ENCODE measurements at places on chromosomes 1 and 21.

- peak; percentile 31 for DNase-seq
These were observed 163.2 kb downstream of the ZBTB18 start for GRCh38 chr1:244214009-244214967.

- DNase-seq: no peak
These were observed 4.1 kb upstream of the REG4 start for GRCh38 chr1:119815361-119815760.

DNA sequence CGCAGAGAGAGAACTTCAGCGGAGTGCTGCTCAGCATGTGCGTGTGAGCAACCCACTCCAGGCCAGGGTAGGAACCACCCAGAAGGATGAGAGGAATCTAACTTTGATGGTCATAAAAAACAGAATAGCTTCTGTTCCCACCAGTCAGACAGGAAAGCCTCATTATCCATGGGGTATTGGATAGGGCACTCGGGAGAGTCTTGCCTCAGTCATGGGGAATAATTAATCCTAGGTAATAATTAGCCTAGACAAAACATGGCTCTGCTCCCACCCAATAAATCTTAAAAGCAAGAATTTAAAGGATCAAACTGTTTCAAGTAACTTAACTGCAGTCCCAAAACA lies 35.3 kb downstream of the LDLRAD1 start:
- DNase-seq: no peak

DNA sequence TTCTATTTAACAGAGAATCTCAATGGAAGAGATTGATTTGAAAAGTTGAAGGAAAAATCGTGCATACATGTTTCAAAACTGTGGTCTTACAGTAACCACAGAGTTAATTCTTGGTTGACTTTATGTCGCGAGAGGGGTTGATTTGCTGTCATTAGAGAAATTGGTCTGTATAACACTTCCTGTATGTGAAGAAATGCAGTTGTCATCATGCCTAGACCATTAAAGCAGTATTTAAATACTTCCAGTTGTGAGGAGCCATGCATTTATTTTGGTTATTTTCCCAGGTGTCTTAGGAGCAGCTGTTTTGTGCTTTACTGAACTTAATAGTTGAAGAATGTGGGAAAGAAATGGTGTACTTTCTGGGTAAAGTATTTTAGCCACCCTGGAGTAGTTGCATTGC lies 76.2 kb downstream of the NFIA start:
- no peak for DNase-seq

DNA sequence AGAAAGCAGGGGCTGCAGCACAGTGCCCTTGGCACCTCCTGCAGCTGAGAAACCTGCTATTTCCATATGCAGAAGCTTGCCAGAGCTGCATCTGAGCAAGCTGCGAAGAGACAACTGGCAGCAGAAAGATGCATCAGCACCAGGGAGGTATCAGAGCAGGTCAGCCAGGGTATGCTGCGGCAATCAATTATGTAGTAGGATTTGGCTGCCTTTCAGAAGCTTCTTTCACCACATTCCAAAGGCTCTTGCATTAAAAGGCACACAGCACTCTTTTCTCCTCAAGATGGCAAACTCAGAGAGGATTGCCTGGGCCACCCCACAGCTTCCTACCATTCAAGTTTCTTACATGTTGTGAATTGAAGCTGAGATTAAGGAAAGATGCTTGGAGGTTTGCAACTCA lies 47.6 kb upstream of the RAP1A start:
- no peak for DNase-seq

DNA sequence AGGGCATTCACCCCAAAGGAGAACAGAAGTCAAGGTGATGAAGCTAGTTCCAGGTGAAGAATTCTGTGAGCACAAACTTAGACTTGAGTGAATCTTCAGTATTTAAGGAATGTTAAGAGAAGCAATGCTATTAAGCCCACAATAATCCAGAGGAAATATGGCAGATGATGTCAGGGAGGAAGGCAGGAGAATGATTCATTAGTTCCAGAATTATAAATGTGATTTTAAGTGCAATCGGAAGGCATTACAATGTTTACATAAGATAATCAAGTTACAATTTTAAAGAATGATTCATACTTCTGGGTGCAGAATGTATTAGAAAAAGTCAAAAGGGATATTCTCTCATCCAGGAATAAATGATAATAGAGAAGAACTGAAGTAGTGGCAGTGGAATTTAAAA lies 545.2 kb upstream of the BRINP3 start:
- no peak for DNase-seq

DNA sequence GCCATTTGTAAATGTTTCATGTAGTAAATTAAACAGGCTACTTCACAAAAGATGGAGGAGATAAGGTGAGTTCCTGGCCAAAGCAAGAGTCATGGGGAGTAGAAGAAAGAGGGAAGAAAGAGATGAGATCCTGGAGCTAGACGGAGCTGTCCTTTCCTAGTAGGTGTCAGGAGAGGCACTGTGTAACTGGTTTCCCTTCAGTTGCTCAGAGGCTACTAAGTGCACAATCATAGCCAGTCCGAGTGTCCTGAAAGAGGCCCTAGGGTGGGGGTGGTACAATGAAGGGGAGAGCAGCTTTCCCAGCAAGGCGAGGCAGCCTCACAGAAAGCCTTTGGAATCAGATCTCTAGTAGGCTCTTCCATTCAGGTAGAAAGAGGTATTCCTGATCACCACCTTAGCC lies 390.9 kb downstream of the KCNH1 start:
- DNase-seq: no peak

DNA sequence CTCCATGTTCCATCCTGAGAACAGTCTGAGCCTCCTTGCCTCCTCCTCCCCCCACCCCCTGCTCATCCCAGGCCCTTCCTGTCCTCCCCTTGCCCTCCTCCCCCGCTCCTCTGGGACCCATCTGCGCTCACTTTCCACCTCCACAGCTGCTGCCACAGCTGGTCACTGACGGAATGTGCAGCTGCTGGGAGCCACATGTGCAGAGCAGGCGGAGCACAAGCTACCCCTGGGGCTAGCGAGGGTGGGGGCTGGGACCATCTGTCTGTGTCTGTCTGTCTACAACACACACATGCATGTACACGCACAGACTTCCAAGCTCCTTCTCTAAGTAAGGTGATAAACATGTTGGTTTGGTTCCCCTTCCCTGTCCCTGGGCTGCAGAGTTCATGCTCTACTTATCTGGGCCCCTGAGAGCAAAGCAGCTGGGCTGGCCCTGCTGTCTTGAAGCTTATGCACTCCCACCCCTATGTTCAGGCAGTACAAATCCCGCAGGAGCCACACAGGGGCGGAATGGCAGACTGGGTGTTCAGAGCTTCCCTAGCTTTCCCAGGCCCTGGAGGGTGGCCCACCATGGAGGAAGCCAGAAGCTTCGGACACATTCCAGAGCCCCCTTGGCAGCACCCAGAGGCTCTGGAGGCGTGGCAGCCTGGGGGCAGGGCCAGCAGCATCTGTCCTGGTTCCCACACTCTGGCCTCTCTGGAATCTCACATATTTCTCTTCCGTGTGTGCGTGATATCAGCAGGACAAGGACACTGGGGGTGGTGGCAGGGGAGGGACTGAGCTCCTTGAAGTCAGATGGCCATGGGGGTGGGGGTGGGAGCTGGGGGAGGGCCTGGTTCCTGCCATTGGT lies 7.0 kb upstream of the HEYL start:
- DNase-seq: no peak

DNA sequence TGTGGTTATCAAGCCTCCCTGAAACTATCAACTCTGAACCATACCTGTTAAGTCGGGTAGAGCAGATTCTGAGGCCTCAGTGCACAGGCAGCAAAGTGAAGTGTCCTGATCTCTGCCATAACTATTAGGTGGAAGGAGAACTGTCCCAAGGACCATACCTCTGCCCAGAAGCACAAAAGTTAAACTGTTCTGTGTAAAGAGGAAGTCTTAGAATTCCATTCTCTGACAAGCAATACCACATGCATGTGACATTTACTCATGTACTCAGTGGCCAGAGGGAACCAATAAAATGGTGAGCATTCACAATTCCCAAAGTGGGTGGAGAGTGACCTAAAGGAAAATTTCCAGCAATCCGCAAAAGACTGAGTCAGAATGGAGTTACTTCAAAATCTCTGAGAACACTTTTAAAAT lies 61.0 kb downstream of the TOR3A start:
- peak; percentile 97 for DNase-seq

- no peak for DNase-seq
These were observed 59.8 kb downstream of the TOR1AIP2 start for GRCh38 chr1:179817789-179818188.

- peak; percentile 49 for DNase-seq
These were observed 37.0 kb downstream of the IL6R start for GRCh38 chr1:154442006-154442740.

GRCh38 chr1:168312718-168313604 lies 32.3 kb downstream of the TBX19 start:
- DNase-seq: no peak

DNA sequence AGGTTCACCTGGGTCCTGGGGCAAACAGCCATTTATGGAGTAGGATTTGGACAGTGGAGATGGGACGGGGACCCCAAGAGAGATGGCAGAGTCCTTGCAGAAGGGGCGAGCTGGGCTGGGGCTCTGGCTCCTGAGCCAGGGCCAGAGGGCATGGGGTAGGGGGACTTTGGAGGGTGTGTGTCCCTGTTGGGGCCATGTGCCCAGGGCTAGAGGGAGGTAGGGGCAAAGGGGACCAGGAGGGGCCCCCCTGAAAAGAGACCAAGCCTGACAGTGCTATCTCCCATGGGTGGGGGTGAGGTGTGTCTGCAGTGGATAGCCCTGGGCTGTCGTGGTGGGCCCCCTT lies 92.3 kb downstream of the TRIM11 start:
- no peak for DNase-seq

GRCh38 chr1:167697667-167698141 lies 24.1 kb upstream of the MPZL1 start:
- DNase-seq: no peak

DNA sequence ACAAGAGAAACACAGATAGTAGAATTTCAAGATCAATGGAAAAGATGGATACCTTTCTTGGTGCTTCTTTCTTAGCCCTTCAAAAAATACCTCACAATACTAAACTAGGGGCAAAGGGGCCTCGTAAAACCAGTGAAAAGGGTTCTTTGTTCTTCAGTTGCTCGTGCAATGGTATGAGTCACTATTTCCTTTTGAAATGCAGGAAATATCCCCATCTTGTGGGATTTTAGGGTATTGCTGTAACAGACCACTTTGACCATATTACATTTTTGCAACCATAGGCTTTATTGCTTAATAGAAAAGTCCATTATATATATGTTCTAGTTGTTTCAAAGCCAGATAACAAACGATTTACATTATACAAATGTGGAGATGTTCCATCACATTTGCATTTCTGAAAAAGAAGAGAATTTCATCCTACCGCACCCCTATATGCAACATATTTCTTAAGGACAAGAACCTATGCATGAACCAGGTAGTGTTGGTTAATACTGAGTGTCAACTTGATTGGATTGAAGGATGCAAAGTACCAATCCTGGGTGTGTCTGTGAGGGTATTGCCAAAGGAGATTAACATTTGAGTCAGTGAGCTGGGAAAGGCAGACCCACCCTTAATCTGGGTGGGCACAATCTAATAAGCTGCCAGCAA lies 88.6 kb upstream of the PKN2 start:
- DNase-seq: peak; percentile 84

DNA sequence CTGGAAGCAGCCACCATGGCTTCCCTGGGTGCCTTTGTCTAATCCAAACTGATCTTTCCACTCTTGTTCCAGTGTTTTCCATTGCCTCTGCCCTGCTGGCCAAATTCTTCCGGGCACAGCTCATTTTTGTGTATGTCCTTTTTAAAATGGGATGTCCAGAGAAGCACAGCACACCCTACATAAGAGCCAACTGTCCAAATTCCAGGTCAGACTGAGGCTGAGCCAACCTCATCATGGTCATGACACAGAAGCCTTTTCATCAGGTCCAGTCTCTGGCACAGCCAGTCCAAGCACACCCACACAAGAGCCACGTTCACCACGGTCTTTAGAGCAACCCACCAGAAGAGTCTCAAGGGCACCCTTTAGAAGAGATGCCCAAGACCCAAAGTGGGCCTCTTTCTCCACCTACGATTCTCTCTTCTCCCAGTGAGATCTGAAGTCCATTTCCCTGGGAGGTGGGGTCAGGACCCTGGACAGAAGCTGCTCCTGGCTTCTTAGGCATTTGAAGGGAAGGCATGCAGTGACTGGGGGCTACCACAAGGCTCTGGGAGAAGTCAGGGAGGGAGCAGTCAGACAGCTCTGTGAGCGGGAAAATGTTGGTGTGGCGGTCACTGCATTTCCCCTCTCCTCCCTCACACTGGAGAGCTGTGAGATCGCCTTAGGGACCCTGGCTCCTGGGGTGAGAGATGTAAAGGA lies 53.2 kb downstream of the SYT2 start:
- DNase-seq: no peak

DNA sequence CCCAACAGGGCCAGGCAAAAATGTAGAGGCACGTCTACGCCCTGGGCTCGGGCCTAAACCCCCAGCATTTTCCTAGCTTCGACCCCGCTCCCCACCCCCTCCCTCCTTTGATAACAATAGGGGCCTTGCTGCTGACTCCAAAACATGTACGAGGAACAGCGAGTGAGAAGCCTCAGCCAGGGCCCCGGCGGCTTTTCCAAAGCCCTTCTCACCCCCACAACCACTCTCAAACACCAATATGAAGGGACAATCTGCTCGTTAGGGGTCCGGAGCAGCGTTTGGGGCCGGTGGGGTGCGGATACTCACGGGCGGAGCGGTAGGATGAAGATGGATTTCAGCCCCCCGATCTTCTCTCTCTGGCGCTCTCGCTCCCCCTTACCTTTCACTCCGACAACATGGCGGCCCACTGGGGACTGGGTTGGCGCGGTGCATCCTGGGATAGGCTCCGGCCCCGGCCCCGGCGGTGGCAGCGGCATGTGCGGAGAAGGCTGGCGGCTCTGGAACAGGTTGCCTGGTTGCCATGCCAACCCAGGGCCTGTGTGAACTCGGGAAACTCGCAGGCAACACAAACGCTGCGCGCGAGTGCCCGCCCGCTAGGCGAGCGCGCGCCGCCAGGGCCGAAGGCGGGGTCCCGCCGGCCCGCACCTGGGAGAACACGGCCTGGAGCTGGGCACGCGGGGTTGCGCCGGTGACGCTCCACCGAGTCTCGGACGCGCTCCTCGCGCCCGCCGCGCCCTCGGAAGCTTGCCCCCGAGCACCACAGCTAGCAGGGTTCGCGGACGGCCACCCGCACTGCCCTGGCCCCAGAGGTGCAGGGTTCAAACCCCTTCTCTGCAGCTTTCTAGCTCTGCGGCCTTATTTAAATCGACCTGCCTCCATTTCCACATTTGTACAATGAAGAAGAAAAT lies at the start of gene PUM1:
TSS of gene PUM1 (minus strand) at position 408 of the 908 bp plus-strand sequence. CDS start 6,151 bp downstream, outside the sequence.
- peak; percentile 94 for DNase-seq

- DNase-seq: no peak
These were observed 324.9 kb upstream of the POU3F1 start for GRCh38 chr1:38371505-38371844.

DNA sequence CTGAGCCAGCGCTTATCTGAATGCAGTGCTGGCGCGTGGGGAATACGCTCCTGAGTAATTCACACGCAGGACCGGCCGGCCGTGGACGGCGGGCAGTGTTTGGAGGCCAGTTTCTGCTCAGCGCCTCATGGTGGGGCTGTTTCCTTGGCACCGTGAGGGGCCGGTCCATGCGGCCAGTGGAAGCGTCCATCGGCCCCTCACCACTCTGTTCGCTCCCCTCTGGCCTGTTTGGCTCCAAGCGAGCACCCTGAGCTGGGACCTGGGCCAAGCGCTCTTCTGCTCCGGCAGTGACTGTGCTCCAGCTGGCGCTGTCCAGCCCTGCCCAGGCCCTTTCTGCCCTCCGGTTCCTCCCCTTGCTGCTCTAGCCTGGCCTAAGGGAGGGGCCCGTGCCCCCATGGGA lies 16.3 kb upstream of the PLCH2 start:
- DNase-seq: no peak
